ENCODE measurements at places on chromosomes 11 and 22.

GRCh38 chr11:131802440-131803115 lies 432.2 kb downstream of the NTM start:
- DNase-seq: no peak

GRCh38 chr22:37259540-37260029 lies 15.5 kb upstream of the RAC2 start:
- peak; percentile 44 for DNase-seq

GRCh38 chr22:37664249-37665101 lies 6.0 kb downstream of the PDXP start:
- DNase-seq: no peak

GRCh38 chr11:35163702-35164496 lies 24.9 kb downstream of the CD44 start:
- no peak for DNase-seq

GRCh38 chr11:119788096-119788883 lies 59.3 kb upstream of the NECTIN1 start:
- no peak for DNase-seq

DNA sequence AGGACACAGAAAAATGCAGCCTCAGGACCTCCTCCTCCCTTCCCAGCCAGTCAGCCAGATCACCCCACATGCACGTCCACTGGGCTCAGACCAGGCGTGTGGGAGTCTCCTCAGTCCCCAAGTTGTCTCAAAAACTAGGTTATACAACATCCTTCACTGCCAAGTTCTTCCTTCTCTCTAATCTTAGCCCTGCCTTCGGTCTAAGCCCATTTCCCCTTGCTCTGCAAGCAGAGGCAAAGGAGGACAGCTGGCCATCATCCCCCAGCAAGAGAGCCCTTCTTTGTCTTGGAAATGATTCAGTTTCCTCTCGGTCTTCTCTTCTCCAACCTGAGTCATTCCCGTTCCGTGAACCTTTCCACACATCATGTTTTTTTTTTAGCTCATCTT lies 14.0 kb upstream of the NRGN start:
- DNase-seq: no peak

GRCh38 chr11:831118-831864 lies 1.5 kb upstream of the CD151 start:
- DNase-seq: no peak

DNA sequence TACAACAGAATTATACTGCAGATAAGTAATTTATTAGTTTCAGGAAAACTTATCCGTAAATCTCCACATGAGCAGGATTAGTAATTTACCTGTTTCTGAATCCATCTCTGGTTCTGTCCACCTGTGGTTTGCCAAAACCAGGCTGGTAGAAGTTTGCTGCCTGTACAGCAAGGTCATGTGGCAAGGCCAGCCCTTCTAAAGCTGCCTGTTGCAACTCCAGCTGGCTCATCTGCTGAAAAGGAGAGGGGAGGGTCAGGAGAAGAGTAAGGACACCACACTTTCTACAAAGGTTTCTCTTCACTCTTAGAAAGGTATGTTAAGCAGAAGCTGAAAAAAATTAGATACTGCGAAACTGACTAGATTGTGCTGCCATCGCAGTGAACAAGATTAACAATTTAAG lies 42.3 kb downstream of the EIF4ENIF1 start:
- no peak for DNase-seq

DNA sequence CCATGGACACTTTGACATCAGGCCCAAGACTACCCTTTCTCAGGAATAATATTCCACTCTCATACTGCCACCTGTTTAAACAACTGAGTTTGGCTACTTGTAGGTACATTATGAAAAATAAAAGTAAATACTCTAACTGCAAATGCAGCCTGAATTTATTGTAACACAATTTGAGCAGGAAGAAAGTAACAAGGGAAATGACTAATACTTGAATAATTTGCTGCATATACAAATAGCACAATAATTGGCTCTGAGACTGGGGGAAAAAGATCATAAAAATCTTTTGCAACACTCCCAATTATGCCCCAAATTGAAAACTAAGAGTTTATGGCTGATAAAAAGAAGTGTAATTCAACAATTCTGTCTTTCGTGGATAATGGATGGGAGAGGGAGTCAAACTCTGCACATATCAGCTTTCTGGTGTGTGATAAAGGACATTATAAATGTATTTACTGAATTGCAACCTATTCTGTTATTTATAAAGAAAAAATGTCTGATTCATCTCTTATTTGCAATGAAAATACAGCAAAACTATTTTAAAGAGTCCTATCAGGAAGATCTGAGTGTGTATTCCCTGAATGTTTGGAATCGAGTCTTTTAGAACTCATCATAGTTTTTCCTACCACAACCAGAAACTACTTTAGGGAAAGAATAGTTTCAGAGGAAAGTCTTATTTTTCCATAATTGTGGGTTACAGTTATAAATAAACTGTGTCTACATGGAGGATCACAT lies 359.0 kb downstream of the JRKL start:
- no peak for DNase-seq

DNA sequence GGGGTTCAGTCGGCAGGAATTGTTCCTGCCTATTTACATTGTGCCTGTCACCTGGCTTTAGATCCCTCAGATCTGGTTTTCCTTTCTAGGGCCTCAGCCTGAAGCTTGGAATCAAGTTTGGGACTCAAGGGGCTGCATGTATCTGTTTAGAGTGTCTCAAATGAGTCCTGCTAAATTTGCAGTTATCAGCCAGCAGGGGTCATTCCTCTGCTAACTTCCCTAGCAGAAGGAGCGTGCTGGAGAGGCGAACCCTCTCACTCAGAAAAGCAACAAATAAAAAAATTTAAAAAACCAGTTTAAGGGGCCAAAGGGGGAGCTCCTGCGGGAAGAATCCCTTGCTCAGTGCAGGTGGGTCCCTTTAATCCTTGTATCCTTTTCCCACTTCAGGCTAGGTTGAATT lies 1220.2 kb downstream of the JRKL start:
- peak; percentile 0 for DNase-seq

- peak; percentile 43 for DNase-seq
These were observed 961 bp downstream of the IPO7 start for GRCh38 chr11:9385327-9385899.

- no peak for DNase-seq
These were observed 421.6 kb downstream of the METTL15 start for GRCh38 chr11:28529540-28530410.

- peak; percentile 53 for DNase-seq
These were observed 56.8 kb downstream of the RPL27A start for GRCh38 chr11:8739309-8739793.

- no peak for DNase-seq
These were observed 35.4 kb upstream of the LINC01488 start for GRCh38 chr11:69446108-69446507.

- no peak for DNase-seq
These were observed 23.8 kb downstream of the TEF start for GRCh38 chr22:41405588-41405987.

- DNase-seq: no peak
These were observed 239.3 kb downstream of the GRIK4 start for GRCh38 chr11:120750647-120751549.

DNA sequence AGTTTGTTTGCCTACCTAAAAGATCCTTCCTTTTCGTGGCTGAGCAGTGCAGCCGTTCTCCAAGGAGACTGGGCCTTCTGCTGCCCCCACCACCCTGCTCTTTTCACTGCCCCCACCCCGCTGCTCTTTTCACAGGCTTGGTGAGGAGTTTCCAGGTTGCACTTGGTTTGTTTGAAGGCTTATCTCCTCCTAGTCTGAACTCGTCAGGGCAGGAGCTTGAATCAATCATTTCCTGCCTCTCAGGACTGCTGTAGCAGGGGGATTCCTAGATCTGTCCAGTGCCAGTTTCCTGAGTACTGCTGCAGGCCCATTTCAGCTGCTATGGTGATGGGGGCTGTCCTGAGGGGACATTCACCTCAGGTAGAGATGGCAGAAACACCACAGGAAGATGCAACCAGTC lies 10.0 kb downstream of the MED15 start:
- no peak for DNase-seq
